NCI-H510A treated with DMSO at 0.1 percent for 48 hours (cell line): ENCODE measurements at places on chromosomes 4 and X.

- DNase-seq: no peak
These were observed 53.1 kb downstream of the EFNB1 start for GRCh38 chrX:68881911-68882310.

DNA sequence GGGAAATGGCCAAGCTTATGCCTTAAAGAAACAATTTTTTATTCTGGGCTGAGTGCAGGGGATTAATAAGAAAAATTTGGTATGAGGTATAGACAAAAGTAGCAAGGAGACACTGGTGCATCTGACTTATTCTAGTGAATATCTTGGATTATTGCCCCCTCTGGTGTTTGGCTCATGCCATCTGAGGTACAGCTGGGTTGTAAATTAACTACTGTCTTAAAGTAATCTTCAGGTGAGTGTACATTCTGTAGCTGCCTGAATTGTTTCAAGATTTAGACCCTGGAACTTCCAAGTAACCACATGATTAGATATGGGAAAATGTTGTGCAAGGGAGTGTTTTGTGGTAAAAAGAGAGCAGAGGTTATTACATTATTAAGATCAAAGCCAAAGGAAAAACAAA lies 988.7 kb downstream of the FAM133A start:
- no peak for DNase-seq

DNA sequence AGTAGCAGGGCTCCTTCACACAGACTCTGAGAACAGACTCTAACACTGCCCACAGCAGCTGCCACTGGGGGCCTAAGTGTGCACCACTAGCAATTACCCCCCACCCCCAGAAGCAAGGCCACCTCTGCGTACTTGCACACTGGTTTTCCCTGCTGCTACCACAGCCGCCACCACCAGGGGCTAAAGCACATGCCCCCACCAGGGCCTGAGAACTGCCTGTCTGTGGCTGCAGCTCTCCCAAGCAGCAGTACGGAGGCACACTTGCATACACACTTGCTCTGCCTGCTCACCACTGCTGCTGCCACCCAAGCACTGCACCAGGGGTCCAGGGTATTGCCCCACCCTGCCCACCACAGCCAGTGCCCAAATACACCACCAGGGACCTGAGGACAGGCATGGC lies 59.6 kb downstream of the SCML2 start:
- DNase-seq: no peak

DNA sequence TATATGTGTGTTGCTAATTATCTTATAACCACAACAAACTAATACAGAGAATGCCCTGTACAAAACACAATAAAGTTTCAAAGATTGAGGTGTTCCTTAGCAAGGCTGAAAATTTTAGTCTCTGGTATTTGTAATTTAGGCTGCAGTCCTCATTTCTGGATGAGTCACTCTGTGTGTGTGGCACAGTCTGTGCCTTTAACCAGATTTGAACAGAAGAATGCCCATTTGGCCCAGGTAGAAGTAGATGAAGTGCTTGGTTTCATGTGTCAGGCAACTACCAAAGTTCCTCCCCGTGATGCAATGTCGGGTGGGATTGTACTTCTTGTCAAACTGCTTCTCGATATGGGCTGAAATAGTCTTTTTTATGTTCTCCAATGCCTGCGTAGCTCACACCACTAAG lies 91.6 kb upstream of the H2AZ1 start:
- no peak for DNase-seq

DNA sequence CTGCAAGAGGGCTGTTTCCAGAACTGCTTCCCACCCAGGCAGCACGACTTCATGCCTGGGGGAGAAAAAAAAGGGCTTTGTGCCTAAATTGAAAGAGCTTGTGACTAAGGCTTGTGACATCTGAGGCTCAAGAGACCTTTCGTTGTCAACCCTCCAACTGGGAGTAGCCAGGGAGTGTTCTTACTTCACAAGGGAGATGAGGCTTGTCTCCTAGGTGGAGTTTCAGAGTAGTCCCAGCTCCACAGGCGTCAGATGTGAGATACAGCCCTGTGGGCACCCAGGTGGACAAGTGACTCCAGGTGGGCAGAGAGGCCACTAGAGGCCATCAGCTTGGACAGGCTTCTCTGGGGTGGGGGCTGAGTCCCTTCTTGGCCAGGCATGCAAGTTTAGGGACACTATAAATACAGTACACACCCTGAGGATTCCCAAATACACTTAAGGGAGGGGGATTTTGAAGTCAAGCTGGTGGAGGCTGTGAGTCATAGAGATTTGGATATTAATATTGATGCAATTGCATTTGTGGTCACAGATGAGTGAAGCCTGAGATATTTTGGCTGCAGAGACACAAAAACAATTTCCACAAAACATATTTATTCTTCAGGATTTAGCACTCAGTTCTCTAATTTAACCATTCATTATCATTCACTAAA lies 40.1 kb upstream of the SETD7 start:
- DNase-seq: no peak

DNA sequence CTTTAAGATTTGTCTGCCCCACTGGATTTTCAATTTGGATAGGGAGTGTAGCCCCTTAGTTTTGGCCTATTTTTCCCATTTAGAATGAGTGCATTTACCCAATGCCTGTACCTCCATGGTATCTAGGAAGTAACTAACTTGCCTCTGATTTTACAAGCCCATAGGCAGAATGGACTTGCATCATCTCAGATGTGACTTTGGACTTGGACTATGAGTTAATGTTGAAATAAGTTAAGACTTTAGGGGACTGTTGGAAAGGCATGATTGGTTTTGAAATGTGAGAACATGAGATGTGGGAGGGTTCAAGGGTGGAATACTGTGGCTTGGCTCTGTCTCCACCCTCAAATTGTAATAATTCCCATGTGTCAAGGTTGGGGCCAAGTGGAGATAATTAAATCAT lies 2480.2 kb downstream of the PCDH7 start:
- no peak for DNase-seq

- no peak for DNase-seq
These were observed 5.8 kb downstream of the MECP2 start for GRCh38 chrX:154091678-154092077.
